Mucosa of gallbladder (tissue), 1 donor: ENCODE measurements at places on chromosomes 2 and 18. TPM values are rescaled to one million over a fixed set of nuclear protein-coding genes. Genes with fewer than 3 reads are reported as not detected.

The CCDC148 gene
- total RNA-seq = 3.1 TPM

The ALK gene
- total RNA-seq = 0.20 TPM

The SCYGR2 gene
- not detected for total RNA-seq

The FANCL gene
- total RNA-seq = 21.4 TPM

The TMEM37 gene
- total RNA-seq = 149 TPM

The SIX3 gene
- total RNA-seq = not detected

The GNLY gene
- 0.95 TPM for total RNA-seq

DNA sequence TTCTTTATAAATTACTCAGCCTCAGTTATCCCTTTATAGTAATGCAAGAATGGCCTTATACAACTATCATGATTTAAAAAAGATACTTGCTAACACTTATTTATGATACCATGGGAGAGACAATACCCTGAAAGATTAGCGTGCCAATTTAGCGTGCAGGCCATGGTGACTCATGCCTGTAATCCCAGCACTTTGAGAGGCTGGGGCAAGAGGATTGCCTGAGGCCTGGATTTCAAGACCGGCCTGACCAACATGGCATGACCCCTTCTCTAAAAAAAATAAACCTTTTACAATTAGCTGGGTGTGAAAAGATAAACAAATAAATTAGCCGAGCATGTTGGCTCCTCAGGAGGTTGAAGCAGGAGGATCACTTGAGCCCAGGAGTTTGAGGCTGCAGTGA, 493.4 kb upstream of the FSIP2 start:
- no peak for DNase-seq

GRCh38 chr2:43298500-43298899, 72.1 kb upstream of the ZFP36L2 start:
- DNase-seq = no peak

DNA sequence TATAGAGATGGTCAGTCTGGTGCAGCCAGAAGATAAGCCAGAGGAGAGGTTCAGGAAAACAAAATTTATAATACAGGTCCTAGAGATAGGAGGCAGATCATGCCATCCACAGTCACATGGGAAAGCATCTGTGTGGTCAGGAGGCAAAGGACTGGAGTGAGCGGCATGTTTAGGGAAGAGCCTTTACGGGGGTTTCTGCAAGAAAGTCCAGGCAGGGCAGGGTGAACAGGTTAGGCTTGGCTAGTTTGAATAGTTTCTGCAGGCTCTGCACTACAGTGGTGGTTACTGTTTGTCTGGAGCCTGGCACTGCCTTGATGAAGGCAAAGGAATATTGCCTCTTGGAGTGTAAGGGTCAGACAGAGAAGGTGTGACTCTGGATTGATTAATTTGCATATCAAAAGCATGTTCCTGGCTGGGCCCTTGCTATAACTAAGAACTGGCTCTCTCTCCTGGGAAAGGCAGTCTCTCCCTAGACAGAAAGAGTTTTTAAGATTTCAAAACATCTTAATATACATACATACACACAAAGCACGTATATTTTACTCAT, 1034.7 kb upstream of the CHAC2 start:
- DNase-seq = peak; percentile 40

- DNase-seq = no peak
Measured at GRCh38 chr2:120179396-120179795, 43.8 kb downstream of the TMEM185B start.

DNA sequence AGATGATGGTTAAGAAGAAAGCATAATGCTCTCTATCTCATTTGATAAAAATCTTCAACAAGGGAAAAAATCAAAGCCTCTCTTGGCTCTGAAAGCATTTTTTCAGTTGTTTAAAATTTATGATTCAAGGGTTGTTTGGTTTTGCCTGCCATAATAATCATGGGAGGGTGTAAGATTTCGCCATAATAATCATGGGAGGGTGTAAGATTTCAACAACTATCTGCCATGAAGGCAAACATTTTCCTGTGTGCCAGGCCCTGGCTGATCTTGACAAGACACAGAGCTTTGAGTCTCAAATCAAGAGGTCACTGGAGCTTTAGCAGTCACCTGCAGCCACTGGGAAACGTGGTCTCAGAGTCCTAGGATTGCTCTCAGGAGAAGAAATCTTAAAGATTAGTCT, 175.1 kb upstream of the PIEZO2 start:
- no peak for DNase-seq

- no peak for DNase-seq
Measured at GRCh38 chr18:58993260-58993659, 128.6 kb downstream of the ZNF532 start.

DNA sequence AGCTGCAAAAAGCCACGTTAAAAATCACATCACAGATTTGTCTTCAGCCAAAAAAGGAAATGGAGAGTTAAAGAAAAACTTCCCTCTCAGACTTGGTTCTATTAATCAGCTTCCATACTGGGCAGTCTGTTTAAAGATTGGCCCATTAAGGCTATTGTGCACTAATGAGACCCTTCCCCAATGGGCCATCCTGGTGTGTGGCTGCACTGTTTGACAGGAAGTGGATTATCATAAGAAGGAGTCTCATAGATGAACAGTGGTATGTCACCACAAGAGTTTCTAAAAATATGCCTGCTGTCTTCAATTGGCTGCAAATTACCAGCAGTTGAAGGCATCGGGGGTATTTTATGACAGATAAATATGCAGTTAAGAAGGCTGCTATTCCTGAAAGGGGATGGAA, 247.6 kb upstream of the THSD7B start:
- DNase-seq = no peak

DNA sequence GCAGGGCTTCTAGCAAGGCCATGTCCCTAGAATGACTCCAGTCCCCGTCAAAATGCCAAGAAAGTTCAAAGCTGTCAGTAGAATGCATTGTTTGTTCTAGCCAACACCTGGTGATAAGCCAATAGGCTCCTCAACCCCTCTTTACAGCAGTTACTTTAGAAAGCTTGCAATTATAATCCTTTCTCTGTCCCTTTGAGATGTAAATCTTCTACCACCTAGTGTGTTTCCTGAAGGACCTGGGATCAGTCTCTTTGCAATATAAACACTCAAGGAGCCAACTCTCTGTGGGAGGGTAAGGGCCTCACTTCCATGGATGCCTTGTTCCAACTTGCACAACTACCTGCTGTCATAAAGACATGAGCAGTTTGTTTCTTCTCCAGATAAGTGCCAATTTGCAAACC, 301.8 kb downstream of the NBAS start:
- DNase-seq = no peak

- no peak for DNase-seq
Measured at GRCh38 chr2:234761910-234762309, 189.9 kb upstream of the SH3BP4 start.

GRCh38 chr2:160251569-160251968, 51.5 kb upstream of the ITGB6 start:
- DNase-seq = no peak

GRCh38 chr18:11047156-11047555, 102.2 kb downstream of the PIEZO2 start:
- DNase-seq = no peak

DNA sequence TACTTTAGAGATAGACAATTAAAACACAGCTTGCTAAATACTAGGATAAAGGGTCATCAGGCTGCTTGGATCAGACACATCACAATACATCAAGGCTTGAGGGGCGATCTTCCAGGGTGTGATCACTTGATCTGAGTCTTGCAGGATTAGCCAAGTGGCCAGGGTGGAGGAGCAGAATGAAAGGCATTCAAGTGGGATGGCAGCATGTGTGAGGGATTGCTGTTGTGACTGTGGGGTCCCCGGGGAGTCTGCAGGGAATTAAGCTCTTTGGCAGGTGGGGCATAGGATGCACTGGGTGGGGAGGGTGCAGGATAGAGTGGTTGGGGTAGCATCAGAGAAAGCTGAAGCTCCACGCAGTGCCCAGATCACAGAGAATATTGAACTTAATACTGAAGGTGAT, 58.0 kb upstream of the TMEM163 start:
- DNase-seq = no peak

GRCh38 chr18:77140439-77141109, 8.0 kb upstream of the MBP start:
- DNase-seq = peak; percentile 61

DNA sequence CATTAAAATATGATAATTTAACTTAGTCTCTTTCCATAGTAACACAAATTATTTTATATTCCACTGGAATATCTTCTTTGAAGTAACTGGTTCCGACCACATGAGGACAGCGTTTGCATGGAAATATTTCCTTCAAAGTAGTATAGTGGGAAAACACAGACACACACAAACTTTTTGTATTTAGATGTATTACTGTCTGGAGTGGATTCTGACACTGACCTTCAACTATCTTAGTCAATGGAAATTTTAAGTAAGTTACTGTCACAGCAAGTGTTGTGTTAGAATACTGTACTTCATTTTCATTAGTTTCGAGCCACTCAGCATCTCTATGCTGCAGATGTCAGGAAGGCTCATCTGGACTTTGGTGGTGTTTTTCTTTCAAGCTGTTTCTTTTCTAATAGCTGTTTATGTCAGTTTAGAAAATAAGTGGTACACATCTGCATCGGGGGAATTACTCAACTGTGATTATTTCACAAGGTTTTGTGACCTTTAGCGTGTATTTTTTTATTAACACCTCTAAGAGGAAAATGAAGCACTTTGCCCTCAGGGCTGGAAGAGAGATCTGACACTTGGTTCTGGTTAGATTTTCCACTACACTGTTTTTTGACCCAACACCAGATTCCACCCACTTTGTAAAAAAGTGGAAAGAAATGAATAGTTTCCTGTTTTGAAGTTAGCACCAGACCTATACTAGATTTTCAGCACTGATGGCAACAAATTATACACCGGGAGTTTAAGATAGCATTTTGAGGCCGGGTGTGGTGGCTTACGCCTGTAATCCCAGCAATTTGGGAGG, 18.9 kb upstream of the THOC1 start:
- DNase-seq = no peak

DNA sequence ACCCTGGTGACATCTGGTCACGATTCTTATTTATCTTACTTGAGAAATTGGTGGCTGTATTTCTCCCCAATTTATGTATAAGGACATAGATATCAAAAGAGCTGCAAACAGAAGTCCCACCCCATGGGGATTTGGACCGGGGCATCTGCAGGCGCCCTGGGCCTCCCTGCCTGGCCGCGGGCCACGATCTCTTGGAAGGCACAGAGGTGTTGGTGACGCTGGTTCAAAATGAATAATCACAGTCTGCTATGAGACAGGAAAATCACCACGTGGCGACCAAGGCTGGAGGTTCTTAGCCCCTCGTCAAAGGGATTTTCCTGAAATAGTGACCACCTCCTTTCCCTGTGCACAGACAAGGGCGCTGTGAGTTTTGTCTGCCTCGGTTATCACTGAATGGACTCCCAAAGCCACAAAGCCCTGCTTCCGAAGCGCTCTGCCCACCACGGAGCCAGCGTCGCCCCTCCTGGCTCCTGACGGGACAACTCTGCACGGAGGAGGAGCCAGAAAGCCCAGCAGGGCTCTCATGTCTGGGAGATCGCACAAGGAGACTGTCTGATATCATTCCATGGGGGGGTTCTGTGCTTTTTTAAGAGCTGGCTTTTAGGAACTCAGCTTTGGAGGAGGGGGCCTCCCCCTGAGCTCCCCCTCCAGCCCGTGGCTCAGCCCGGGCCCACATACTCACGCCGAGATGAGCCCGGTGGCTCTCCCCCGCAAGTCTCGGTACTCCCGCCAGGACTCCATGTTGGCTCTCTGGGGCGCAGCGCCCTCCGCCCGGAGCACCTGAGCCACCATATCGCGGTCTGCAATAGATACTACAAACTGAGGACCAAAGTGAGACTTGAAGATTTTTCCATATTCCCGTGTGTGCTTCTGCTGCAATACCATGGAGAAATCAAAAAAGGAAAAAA, 14.6 kb downstream of the CYP27C1 start:
- no peak for DNase-seq
